ENCODE measurements at places on chromosomes 7 and 10.

DNA sequence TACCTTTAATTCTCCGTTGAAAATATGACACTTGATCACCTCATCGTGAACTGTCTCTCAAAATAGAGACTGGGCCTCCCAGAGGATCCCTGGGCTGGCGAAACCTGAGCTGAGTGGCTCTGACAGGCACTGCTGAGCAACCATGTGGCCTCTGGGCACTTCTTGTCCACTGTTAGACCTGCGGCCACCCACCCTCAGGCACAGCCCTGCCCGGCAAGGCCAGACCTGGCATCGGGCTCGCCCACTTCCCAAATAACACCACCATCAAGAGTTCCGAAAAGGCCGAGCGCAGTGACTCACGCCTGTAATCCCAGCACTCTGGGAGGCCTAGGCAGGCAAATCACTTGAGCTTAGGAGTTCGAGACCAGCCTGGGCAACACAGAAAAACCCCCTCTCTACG is 82.5 kb downstream of the COBL start:
- H3K36me3 ChIP-seq, result no peaks in the 10 kb centered on the region
- no peaks in the 10 kb centered on the region for H3K27me3 ChIP-seq
- no peaks in the 10 kb centered on the region for H3K4me1 ChIP-seq
- no peak overlapping the region for H3K4me3 ChIP-seq

GRCh38 chr10:33759191-33759590 is 424.7 kb upstream of the NRP1 start:
- no peak for DNase-seq
- no peak overlapping the region for H3K27ac ChIP-seq
- no peaks in the 10 kb centered on the region for H3K27me3 ChIP-seq
- no peaks in the 10 kb centered on the region for H3K4me1 ChIP-seq

DNA sequence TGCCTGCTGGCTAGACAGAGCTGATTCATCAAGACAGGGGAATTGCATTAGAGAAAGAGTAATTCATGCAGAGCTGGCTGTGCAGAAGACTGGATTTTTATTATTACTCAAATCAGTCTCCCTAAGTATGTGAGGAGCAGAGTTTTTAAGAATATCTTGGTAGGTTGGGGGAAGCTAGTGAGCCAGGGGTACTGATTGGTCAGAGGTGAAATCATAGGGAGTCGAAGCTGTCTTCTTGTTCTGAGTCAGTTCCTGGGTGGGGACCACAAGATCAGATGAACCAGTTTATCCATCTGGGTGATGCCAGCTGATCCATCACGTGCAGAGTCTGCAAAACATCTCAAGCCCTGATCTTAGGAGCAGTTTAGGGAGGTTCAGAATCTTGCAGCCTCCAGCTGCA is 39.8 kb downstream of the FOXI2 start:
- no peaks in the 10 kb centered on the region for H3K27me3 ChIP-seq
- DNase-seq, result no peak
- no peaks in the 10 kb centered on the region for H3K36me3 ChIP-seq
- H3K27ac ChIP-seq, result no peak overlapping the region

GRCh38 chr7:101543846-101544245 is 85.2 kb downstream of the MYL10 start:
- no peak overlapping the region for H3K4me3 ChIP-seq
- no peak for DNase-seq
- H3K4me1 ChIP-seq, result no peaks in the 10 kb centered on the region
- H3K27ac ChIP-seq, result no peak overlapping the region

DNA sequence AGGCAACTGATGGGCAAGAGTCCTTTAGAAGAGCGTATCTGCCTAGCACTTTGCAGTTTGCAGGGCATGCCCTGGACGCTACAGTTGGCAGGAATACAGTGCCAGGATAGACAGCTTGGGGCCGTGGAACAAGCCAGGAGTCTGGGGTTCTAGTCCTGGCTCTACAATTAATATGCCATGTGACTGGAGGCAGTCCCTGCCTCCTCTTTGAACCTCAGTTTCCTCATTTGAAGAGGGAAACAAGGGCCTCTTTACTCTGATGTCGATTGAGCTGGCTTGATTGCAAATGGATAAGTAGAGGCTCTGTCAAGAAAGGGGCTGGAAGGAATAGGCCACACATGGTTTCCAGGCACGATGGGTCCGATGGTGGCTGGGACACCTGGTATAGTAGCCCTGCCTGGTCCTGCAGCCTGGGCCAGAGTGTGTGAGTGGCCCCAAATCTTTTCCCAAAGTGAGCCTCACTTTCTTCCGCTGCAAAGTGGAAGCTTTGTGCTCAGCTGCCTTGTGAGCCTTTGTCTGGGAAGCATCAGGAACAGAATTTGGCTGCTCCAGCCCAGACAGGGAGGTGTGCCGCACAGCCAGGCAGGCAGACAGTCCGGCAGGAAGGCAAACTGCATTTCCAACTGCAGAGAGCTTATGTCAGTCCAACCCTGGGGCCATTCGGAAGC is 111.4 kb upstream of the PPIF start:
- no peak for DNase-seq
- no peaks in the 10 kb centered on the region for H3K27me3 ChIP-seq
- H3K27ac ChIP-seq, result no peak overlapping the region
- no peak overlapping the region for H3K4me3 ChIP-seq

GRCh38 chr10:129773359-129773990 is 190.6 kb downstream of the EBF3 start:
- no peak for DNase-seq
- no peak overlapping the region for H3K27ac ChIP-seq
- H3K36me3 ChIP-seq, result peaks cover 2% of the 10 kb centered on the region
- H3K4me3 ChIP-seq, result no peak overlapping the region

DNA sequence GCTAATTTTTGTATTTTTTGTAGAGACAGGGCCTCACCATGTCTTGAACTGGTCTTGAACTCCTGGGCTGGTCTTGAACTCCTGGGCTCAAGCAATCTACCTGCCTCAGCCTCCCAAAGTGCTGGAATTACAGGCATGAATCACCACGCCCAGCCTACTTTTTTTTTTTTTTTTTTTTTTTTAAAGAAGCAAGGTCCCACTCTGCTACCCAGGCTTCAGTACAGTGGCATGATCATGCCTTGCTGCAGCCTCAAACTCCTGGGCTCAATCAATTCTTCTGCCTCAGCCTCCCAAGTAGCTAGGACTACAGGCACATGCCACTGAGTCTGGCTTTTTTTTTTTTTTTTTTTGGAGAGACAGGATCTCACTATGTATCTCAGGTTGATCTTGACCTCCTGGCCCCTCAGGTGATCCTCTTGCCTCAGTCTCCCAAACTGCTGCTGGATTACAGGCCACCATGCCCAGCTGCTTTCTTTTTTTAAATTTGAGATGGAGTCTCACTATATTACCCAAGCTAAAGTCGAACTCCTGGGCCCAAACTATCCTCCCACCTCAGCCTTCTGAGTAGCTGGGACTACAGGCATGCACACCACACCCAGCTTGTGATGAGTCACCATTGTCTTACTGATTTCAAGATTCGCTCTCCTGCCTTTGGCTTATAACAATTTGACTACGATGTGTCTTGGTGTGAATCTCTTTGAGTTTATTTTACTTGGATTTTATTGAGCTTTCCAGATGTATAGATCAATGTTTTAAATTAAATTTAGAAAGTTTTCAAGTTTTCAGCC is 9.0 kb downstream of the RPEL1 start:
- peaks cover 2% of the 10 kb centered on the region for H3K27me3 ChIP-seq
- no peak for DNase-seq
- H3K4me1 ChIP-seq, result no peaks in the 10 kb centered on the region

DNA sequence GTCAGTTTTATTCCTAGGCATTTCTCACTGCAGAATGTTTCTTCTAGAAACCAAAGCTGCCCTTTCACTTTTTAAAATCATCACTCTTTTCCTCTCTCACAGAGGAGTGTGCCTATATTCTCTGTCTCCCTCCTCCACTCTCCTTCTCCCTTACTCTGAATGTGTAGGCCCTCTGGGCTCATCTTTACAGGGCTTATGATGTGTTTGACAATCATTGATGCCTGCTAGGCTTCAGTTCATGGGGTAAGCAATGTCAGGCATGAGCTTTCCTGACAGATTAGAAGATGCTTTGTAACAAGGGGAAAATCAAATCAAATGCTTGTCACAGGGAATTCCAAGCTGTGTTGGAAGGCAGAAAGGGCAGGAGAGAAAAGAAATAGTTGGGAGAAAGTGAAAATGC is 742.9 kb downstream of the SORCS3 start:
- no peaks in the 10 kb centered on the region for H3K4me1 ChIP-seq
- H3K27ac ChIP-seq, result no peak overlapping the region
- no peak for DNase-seq
- H3K36me3 ChIP-seq, result no peaks in the 10 kb centered on the region

GRCh38 chr10:28691187-28691694 is 13.9 kb downstream of the BAMBI start:
- H3K27ac ChIP-seq, result no peak overlapping the region
- H3K4me3 ChIP-seq, result no peak overlapping the region
- no peaks in the 10 kb centered on the region for H3K4me1 ChIP-seq

DNA sequence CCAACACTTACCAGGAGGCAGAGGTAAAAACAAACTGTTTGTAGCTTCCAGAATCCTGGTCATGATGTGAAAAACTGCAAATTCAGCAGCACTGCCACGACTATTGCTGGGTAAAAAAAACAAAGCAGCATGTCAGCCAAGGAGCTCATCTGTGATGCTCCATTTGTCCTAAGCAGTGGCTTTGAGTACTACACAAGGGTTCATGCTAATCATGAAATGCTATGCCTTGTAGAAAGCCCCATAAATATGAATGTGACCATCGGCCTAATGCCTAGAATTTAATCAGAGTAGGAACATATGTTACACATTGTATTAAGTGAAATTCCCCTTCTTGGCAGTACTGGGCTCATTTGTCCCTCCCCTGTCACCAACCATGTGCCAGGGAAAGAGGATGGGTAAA is 95.4 kb downstream of the GSAP start:
- H3K27ac ChIP-seq, result no peak overlapping the region
- no peaks in the 10 kb centered on the region for H3K27me3 ChIP-seq
- H3K36me3 ChIP-seq, result peaks cover 3% of the 10 kb centered on the region
